ENCODE measurements at places on chromosomes 3 and 15. TPM values are rescaled to one million over a fixed set of nuclear protein-coding genes. Genes with fewer than 3 reads are reported as not detected.

DNA sequence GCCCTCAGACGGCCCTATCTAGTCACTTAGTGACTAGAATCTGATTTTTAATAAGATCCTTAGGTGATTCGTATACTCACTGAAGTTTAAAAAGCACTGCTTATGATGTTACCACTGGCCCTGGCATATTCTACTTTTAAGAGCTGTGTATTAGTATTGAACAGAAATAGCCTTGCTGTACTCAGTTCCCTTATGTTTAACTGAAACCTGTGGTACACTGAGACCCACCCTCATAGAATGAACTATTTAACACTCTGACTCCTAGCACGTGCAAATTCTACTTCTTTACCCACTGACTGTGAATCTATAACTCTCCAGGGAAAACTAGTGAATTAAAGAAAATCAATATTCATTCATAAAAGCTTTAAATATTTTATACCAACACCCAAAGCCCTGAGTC is 108.9 kb downstream of the CCNL1 start:
- H3K4me1 ChIP-seq: no peaks in the 10 kb centered on the region
- H3K27me3 ChIP-seq: no peaks in the 10 kb centered on the region
- no peaks in the 10 kb centered on the region for H3K36me3 ChIP-seq
- H3K4me3 ChIP-seq: no peak overlapping the region
- H3K27ac ChIP-seq: no peak overlapping the region

DNA sequence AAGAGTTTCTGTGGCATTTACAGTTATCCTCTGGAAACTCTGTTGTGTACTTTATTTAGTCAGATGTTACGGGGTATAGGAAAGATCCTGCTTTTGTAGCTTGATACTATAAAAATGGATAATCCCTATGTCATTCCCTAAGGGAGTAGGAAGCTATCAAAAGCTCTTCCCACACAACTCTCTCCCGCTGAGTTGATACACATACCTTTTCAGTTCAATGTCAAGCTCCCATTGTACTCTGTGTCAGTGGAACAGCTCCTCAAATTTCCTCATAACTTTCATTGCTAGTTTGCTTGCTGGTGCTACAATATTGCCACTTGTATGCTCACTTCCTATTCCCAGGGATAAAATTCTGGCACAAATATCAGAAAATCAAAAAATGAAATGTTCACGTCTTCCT is 893.3 kb upstream of the GBE1 start:
- no peak overlapping the region for H3K27ac ChIP-seq
- H3K4me1 ChIP-seq: no peaks in the 10 kb centered on the region
- no peaks in the 10 kb centered on the region for H3K27me3 ChIP-seq
- DNase-seq: no peak
- H3K4me3 ChIP-seq: no peak overlapping the region
- no peaks in the 10 kb centered on the region for H3K36me3 ChIP-seq

DNA sequence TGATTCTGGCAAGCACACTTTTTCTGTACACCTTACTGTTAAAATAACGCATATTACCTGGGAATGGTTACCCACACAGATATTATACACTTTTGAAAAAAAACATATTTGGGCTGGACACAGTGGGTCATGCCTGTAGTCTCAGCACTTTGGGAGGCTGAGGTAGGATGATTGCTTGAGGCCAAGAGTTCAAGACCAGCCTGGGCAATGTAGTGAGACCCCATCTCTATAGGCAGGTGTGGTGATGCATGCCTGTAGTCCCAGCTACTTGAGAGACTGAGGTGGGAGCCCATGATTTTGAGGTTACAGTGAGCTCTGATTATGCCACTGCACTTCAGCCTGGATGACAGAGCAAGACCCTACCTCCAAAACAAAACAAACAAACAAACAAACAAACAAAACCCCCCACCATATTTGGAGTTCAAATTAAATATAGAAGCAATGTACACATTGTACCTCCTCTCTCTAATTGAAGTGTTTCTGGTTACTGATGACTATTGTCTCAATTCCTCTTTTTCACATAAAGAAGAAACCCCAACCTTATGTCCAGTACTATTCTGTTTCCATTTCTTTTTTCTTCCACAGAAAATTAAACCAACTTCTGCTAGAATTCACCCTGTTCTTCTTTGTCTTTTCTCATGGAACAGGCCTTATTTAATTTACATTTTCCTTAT is 152.6 kb upstream of the UMPS start:
- no peak overlapping the region for H3K4me3 ChIP-seq
- H3K36me3 ChIP-seq: no peaks in the 10 kb centered on the region

GRCh38 chr3:3798631-3799113 is 559 bp upstream of the LRRN1 start:
- no peaks in the 10 kb centered on the region for H3K36me3 ChIP-seq
- peak overlapping the region; percentile 81 for H3K4me3 ChIP-seq
- peaks cover 32% of the 10 kb centered on the region for H3K4me1 ChIP-seq
- no peak overlapping the region for H3K27ac ChIP-seq
- peaks cover 9% of the 10 kb centered on the region for H3K27me3 ChIP-seq

GRCh38 chr15:48493084-48493762 is 152.3 kb downstream of the FBN1 start:
- H3K4me1 ChIP-seq: no peaks in the 10 kb centered on the region
- H3K27ac ChIP-seq: peak overlapping the region; percentile 50
- no peak for DNase-seq
- H3K36me3 ChIP-seq: peaks cover 23% of the 10 kb centered on the region
- no peaks in the 10 kb centered on the region for H3K27me3 ChIP-seq

The KIF7 gene
- total RNA-seq: 1.8 TPM

DNA sequence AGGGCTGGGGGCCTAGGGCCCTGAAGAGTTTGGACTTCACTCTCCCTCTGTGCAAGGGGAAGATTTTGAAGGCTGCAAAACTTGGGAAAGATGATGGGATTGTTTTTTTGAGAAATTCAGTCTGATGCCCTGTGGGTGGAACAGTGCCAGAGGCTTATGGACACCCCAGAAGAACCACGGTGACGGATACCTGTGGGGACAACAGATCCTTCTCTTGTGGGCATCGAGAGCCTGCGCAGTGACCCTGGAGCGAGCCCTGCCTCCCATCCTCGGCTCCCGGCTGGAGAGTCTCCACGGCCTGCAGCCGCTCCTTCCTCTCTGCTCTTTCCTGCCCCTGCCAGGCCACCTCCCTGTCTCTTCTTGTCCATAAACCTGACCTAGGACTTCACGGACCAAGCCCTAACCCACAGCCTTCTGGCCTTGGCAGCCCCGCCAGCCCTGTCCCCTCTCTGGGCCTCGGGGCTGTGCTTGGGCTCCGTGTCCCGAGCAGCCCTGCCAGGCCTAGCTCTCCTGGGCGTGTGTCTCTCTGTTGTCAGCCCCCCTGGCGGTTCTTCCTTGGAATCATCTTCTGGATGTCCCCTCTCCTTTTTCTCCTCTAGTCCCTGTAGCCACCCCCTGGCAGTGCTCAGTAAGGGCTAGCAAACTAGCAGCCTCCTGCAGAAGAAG is 98.4 kb downstream of the VGLL4 start:
- H3K4me1 ChIP-seq: peaks cover 18% of the 10 kb centered on the region
- peak; percentile 67 for DNase-seq
- peak overlapping the region; percentile 54 for H3K27ac ChIP-seq
- H3K4me3 ChIP-seq: no peak overlapping the region

GRCh38 chr3:97010881-97011657 is 196.7 kb downstream of the EPHA6 start:
- no peak overlapping the region for H3K27ac ChIP-seq
- H3K4me1 ChIP-seq: no peaks in the 10 kb centered on the region
- no peaks in the 10 kb centered on the region for H3K27me3 ChIP-seq
- H3K36me3 ChIP-seq: no peaks in the 10 kb centered on the region
- no peak for DNase-seq

DNA sequence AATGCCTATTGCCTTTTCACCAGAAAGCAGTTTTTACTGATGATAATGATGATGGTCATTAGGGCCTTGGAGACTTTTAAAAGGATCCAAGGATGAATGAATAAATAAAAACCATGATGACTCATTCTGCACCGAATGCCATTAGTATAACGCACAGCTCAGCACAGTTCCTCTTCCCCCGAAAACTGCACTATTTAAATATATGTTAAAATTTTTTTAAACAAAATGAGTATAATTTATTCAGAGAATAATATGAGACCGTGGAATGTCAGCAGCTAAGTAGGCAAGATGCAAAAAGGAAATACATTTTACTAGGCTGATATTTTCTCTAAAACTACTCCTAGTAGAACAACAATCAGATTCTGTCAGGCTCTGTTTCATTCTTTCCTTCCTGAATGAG is 83.4 kb upstream of the NANOGP8 start:
- H3K4me3 ChIP-seq: no peak overlapping the region
- H3K27me3 ChIP-seq: no peaks in the 10 kb centered on the region
- DNase-seq: no peak
- no peaks in the 10 kb centered on the region for H3K36me3 ChIP-seq
- no peak overlapping the region for H3K27ac ChIP-seq
- H3K4me1 ChIP-seq: no peaks in the 10 kb centered on the region

- H3K4me1 ChIP-seq: peaks cover 5% of the 10 kb centered on the region
- no peaks in the 10 kb centered on the region for H3K27me3 ChIP-seq
- H3K4me3 ChIP-seq: no peak overlapping the region
- peaks cover 90% of the 10 kb centered on the region for H3K36me3 ChIP-seq
Observed at GRCh38 chr3:12588039-12589009, 31.4 kb downstream of the MKRN2 start.

- no peak overlapping the region for H3K27ac ChIP-seq
- H3K4me1 ChIP-seq: no peaks in the 10 kb centered on the region
- no peaks in the 10 kb centered on the region for H3K27me3 ChIP-seq
- H3K4me3 ChIP-seq: no peak overlapping the region
- no peak for DNase-seq
Observed at GRCh38 chr3:146948186-146948585, 343.0 kb upstream of the PLSCR5 start.

DNA sequence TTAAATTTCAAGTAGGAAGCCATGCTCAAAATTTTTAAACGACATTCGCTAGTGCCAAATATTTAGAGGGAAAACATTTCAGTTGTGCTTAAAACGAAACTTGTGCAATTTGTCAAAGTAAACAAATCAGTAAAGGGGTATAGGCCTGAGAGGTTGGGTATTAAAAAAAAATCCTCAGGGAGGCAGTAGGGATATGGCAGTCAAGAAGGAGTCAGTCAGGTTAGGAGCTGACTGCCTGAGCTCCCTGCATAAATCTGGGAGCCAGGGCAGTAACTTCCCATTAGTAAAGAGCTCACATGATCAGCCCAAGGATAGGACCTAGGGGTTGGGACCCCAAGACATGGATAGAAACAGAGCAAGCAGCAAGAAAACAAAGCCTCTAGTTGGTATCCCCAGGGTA is 120.7 kb upstream of the STAC start:
- H3K27me3 ChIP-seq: no peaks in the 10 kb centered on the region
- H3K36me3 ChIP-seq: no peaks in the 10 kb centered on the region
- H3K4me1 ChIP-seq: no peaks in the 10 kb centered on the region
- H3K4me3 ChIP-seq: no peak overlapping the region

- peak within 1 kb of the TSS; percentile 94 for H3K4me3 ChIP-seq
- no peaks in the 10 kb centered on the region for H3K36me3 ChIP-seq
Observed at GRCh38 chr15:67839929-67840748, at the start of gene RNU6-1. TSS of gene RNU6-1 (minus strand) at chr15:67840045.

The MEIS2 gene
- 18.5 TPM for total RNA-seq

GRCh38 chr3:61777483-61777882 is 216.1 kb downstream of the PTPRG start:
- no peaks in the 10 kb centered on the region for H3K27me3 ChIP-seq
- peak overlapping the region; percentile 62 for H3K27ac ChIP-seq
- H3K4me3 ChIP-seq: no peak overlapping the region
- no peak for DNase-seq

The IMPDH2 gene
- 258 TPM for total RNA-seq

- peaks cover 7% of the 10 kb centered on the region for H3K36me3 ChIP-seq
- no peak overlapping the region for H3K27ac ChIP-seq
- peak; percentile 84 for DNase-seq
- H3K4me1 ChIP-seq: peaks cover 34% of the 10 kb centered on the region
- H3K4me3 ChIP-seq: no peak overlapping the region
Observed at GRCh38 chr15:64067564-64068030, 21.3 kb upstream of the DAPK2 start.

DNA sequence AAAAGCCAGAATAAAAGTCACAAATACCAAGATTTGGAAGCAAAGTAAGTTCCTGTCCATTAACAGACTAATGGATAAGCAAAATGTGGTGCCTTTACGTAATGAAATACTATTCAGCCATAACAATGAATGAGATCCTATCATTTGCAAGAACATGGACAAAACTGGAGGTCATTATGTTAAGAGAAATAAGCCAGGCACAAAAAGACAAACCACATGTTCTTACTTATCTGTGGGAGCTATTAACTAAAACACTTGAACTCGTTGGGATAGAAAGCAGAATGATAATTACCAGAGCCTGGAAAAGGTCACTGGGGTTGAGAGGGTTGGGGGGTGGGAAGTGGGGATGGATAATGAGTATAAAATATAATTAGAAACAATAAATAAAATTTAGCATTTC is 1015.9 kb downstream of the OTOL1 start:
- no peak overlapping the region for H3K4me3 ChIP-seq
- DNase-seq: no peak
- no peaks in the 10 kb centered on the region for H3K36me3 ChIP-seq
- no peak overlapping the region for H3K27ac ChIP-seq

- no peak overlapping the region for H3K27ac ChIP-seq
- no peaks in the 10 kb centered on the region for H3K27me3 ChIP-seq
- no peaks in the 10 kb centered on the region for H3K4me1 ChIP-seq
Observed at GRCh38 chr3:81425198-81425868, 336.1 kb downstream of the GBE1 start.

- H3K4me3 ChIP-seq: no peak overlapping the region
- no peak overlapping the region for H3K27ac ChIP-seq
- H3K27me3 ChIP-seq: no peaks in the 10 kb centered on the region
- H3K36me3 ChIP-seq: no peaks in the 10 kb centered on the region
- peaks cover 13% of the 10 kb centered on the region for H3K4me1 ChIP-seq
- no peak for DNase-seq
Observed at GRCh38 chr3:136069933-136070332, 104.4 kb downstream of the PPP2R3A start.

DNA sequence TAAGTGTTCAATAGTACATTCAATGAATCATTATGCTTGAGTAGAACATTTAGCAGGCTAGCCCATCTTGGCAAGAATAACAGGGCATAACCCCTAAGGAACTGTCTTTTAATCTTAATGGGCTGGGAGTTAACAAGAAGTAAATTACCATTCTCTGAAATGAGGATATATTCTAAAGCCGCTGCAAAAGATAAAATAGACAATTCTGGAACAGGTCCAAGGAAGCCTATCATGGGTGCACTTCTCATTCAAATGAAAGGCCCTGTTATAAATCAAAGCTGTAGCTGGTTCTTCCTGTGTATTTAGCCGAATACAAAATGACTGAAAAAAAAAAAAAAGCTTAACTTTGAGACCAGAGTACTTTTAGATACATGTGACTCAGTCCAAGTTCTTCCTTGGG is 15.6 kb downstream of the MTHFS start:
- no peaks in the 10 kb centered on the region for H3K4me1 ChIP-seq
- H3K27ac ChIP-seq: no peak overlapping the region
- H3K4me3 ChIP-seq: no peak overlapping the region
- no peak for DNase-seq

GRCh38 chr15:48395521-48396011 is 64.3 kb downstream of the DUT start:
- peak overlapping the region; percentile 84 for H3K27ac ChIP-seq
- H3K27me3 ChIP-seq: no peaks in the 10 kb centered on the region
- DNase-seq: peak; percentile 87
- no peak overlapping the region for H3K4me3 ChIP-seq
- no peaks in the 10 kb centered on the region for H3K36me3 ChIP-seq

The SERPINI2 gene
- not detected for total RNA-seq

Measured in suprapubic skin (tissue), 4 donors.